ENCODE measurements at places on chromosomes 7 and 10.

- DNase-seq, result no peak
Measured at GRCh38 chr7:128456255-128456725, 612 bp downstream of the HILPDA start.

DNA sequence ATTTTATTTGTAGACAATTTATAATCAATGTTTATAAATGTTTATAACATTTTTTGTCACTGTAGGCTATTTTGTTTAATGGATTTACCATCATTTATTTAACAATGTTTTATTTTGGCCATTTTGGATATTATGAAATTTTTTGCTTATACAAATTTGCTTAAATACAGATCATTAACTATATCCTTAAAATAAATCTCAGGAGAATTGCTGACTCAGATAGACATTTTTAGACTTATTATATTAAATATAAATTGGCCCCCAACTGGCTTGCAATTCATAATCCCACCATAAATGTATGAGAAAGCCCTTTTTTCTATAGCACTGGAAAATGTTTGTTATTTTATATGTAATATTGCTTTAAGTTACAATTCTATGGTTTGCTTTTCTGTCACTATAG lies 3.8 kb upstream of the CLRN3 start:
- DNase-seq, result no peak

DNA sequence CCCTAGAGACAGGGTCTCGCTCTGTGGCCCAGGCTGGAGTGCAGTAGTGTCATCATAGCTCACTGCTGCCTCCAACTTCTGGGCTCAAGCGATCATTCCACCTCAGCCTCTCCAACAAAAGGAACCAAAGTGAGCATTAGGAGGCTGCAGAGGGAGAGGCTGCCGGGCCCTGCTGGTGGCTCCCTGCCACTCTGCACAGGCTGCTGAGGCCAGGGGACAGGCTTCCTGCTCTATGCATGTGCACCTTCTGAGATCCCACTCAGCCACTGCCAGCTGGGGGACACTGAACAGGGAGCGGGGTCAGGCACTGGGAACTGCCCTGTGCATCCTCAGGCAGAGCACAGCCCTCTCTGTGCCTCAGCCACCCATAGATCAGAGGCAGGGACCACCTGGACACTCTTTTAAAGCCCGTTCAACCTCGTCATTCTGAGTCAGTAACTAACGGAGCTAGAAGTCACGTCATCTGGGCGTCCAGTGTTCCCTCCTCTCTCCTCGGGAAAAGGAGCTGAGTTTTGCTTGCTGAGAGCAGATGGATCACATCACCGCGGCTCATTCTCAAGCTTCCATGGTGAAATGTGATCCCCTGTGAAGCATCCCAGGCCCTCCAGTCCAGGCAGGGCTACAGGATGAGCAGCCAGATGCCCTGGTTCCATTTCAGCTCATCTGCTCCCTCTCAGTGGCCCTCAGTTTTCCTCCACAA lies 109.6 kb downstream of the MYL10 start:
- no peak for DNase-seq

GRCh38 chr7:159022238-159022993 lies 122.3 kb downstream of the VIPR2 start:
- no peak for DNase-seq

DNA sequence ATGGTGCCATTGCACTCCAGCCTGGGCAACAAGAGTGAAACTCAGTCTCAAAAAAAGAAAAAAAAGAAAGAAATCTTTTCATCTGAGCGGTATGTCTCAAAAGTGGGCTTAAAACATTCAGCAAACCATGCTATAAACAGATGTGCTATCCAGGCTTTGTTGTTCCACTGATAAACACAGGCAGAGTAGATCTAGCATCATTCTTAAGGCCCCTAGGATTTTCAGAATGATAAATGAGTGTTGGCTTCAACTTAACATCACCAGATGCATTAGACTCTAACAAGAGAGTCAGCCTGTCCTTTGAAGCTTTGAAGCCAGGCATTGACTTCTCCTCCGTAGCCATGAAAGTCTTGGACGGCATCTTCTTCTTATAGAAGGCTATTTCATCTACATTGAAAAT lies 23.1 kb downstream of the DYDC2 start:
- DNase-seq, result no peak

- DNase-seq, result no peak
Measured at GRCh38 chr10:2462581-2462980, 604.8 kb upstream of the PFKP start.

DNA sequence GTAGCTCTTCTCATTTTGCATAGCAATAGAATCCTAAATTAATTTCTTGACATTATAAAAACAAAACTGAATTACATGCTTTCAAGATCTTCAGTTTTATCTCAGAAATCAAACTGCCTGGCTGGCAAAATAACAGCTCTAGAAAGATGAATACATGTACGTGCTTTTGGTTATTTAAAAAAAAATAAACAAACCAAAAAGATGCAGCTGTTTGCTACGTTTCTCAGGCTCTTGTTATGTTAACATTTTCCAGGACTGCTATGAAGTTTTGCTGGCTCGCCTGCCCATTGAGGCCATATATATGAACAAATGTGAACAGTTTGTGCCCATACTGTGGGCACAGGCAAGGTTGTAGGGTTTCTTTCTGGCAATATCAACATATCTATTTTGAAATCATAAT lies 86.6 kb downstream of the ODAD2 start:
- no peak for DNase-seq

DNA sequence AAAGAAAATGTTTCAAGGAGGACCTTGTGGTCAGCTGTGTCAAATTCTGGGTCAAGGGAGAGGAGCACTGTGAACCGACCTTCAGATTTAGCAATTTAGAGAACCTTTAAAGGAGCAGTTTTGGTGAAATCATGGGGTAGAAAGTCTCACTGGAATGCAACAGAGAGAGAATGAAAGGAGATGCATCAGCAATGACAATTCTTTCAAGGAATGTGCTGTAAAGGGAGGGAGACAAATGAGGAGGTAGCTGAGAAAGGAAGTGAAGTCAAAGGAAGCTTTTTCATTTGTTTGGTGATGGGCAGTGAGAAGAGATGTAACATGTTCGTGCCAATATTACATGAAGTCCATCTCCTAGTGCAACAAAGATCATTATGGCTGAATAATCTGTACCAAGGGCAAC lies 166.0 kb downstream of the TSPAN12 start:
- no peak for DNase-seq

All from activated naive CD4-positive, alpha-beta T cell treated with Interleukin-2 at 50 U/mL for 16 hours (primary cell).